ENCODE measurements at places on chromosomes 12 and 14.

- no peak for DNase-seq
Measured at GRCh38 chr14:64218344-64219240, 75.6 kb downstream of the ESR2 start.

- no peak for DNase-seq
Measured at GRCh38 chr14:92451245-92451644, 62.3 kb upstream of the RIN3 start.

DNA sequence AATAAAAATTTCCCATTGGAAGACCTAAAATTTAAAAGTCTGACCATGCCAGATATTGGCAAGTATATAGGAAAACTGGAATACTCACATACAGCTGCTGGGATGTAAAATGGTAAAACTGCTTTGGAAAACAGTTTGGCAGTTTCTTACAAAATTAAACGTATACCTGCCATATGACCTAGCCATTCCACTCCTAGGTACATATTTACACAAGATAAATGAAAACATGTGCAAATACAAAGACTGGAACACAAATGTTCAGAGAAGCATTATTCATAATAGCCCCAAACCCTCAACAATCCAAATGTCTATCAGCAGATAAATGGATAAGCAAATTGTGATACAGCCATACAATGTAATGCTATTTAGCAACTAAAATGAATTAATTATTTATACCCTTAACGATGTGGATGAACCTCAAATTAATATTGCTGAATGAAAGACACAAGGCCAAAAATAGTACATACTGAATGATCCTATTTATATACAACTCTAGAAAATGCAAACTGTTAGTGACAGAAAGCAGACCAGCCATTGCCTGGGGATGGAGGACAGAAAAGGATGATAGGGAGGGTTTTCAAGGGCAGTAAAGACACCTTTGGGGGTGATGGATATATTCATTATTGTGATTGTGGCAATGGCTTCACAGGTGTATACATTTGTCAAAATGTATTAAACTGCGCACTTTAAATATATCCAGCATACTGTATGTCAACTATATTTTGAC lies 21.3 kb upstream of the TCP11L2 start:
- no peak for DNase-seq

GRCh38 chr12:96421014-96421413 lies 20.8 kb upstream of the CDK17 start:
- DNase-seq, result no peak

DNA sequence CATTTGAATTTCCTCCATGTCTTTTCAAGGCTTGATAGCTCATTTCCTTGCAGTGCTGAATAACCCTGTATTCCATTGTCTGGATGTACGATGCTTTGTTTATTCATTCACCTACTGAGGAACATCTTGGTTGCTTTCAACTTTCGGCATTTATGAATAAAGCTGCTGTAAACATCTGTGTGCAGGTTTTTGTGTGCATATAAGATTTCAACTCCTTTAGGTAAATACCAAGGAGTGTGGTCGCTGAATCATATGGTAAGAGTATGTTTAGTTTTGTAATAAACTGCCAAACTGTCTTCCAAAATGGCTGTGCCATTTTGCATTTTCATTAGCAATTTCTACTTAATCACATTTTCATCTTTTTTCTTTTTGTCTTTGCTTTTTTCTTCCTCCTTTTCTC lies 327.7 kb upstream of the TBX3 start:
- no peak for DNase-seq

DNA sequence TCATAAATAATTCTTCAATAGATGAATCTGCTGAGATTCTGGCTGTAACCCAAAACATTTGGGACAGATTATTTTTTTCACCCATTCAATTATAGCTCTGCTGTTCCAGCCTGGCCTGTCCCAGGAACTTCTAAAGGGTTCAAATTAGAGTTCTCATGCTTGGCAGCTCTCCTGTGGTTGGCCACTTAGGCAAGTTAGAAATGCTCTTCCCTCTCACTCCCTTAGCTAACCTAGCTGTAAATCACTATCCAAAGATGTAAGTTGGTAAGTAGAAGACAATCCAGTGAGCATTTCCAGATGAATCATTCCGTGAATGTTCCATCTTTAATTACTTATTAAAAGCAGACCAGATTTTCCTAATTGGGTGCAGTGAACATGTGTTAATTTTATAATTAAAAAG lies 760.4 kb upstream of the TBX3 start:
- no peak for DNase-seq

GRCh38 chr12:119692997-119693396 lies 25.1 kb downstream of the PRKAB1 start:
- DNase-seq, result no peak

GRCh38 chr14:105418269-105419194 lies 1.1 kb upstream of the MTA1 start:
- DNase-seq, result no peak

DNA sequence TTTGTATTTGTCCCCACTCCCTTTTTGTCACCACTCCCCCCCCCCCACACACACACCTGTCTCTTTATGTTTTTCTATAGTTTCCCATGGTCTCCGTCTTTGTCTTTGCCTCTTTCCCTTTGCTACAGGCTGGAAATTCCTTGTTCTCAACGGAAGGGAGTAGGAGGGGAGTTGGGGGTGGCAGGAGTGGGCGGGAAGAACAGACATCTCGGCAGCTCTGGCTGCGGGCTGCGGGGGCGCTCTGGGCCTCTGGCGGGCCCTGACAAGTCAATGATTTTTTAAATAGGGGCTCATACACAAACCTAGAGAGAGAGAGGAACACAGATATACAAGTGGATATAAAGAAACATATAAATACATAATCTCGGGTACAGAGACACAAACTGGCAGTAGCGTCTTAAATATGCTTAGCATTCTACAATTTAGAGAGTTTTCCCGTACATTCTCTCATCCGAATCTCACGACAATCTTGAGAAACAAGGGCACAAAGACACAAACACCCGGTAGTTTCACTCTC lies 2.4 kb upstream of the NAB2 start:
- DNase-seq, result peak; percentile 43

DNA sequence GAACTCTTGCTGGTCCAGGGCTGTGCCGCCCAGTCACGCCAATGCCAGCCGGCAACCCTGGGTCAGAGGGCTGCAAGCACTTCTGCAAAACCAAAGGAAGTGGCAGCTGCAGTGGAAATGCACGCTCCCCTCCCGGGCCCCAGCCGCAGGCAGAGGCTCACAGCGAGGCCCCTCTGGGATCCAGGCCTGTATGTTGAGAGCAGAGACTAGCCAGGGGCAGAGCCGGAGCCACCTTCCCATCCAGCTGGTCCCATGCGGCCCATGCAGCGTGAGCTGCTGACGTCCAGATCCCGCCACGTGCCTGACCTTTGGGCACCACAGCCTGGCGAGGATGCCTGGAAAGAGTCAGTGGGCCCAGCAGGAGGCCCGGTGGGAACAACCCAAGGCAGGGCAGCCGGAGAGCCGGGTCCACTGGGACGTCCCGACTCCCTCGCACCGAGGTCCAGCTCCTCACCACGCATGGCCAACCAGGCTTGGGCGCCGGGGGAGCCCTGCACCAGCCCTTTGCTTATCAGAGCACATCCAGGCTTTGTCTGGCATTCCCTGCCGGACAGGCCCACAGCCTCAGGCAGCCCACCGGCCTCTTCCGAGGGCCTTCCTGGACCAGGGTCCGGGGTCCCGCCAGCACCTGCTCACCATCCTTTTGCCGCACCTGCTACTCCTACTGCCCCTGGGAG lies 4.3 kb downstream of the GPR132 start:
- DNase-seq, result peak; percentile 67

- DNase-seq, result no peak
Measured at GRCh38 chr12:109421355-109422087, 55.6 kb downstream of the KCTD10 start.

GRCh38 chr12:24561411-24561871 lies 387.5 kb downstream of the BCAT1 start:
- DNase-seq, result no peak

DNA sequence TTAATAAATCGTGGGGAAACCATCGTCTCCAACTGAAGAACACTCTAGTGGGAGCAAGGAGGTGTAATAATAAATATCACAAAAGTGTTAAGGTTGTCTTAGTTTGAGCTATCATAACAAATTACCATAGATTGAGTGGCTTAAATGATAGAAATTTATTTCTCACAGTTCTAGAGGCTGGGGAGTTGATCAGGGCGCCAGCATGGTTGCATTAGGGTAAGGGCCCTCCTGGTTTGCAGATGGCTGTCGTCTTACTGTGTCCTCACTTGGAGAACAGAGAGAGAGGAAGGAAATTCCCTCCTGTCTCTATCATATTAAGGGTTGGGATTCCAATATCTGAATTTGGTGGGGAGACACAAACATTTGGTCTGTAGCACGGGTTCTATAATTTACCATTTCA lies 33.0 kb downstream of the MRPS35 start:
- DNase-seq, result no peak

GRCh38 chr12:75692876-75693275 lies 181.5 kb upstream of the KRR1 start:
- DNase-seq, result no peak

DNA sequence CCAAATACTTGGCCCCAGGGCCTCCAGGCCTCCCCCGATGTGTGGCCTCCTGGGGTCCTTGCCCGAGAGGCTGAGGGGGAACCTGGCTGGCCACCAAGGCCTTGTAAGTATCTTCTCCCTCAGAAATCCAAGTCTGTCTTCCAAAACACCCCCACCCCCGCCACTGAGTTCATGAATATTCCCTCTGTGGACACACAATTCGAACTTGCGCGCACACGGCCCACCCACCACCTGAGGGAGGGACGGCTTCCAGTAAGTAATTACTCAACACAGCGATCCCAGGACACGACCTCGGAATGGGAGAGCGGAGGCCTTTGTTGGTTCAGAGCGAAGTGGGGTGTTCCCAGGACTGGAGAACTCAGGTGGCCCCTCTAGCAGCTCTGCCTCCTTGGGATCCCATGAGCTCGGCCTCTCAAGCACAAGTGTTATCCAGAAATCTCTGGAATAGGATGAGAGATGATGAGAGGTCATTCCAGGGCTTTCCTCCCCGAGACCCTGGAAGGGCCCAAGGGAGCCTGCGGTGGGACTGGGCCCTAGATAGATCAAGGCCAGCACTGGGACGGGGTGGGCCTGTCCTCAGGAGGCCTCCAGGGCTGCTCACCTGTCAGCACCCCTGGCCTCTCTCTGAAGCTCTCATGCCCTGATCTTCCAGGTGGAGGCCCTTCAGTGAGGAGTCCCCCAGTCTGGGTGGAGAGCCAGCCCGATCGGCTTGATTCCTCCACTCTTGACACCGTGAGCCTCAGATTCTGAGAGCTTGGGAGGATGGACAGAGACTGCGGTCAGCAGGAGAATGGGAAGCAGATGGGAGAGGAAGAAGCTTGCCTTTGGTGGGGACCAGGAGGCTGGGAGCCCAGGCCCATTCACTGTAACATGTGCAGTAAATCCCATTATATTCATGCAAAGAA lies 219.0 kb upstream of the RTL1 start:
- no peak for DNase-seq

All from activated CD4-positive, alpha-beta memory T cell treated with anti-CD3 and anti-CD28 coated beads, Interleukin-2, amount 10 ng/mL, durations not matched to agents 7 days and 5 days (primary cell).